Caudate nucleus (tissue), 63 donors: ENCODE measurements at places on chromosomes 1 and 21.

- DNase-seq: no peak
Observed at GRCh38 chr1:77347646-77348045, 65.8 kb downstream of the AK5 start.

DNA sequence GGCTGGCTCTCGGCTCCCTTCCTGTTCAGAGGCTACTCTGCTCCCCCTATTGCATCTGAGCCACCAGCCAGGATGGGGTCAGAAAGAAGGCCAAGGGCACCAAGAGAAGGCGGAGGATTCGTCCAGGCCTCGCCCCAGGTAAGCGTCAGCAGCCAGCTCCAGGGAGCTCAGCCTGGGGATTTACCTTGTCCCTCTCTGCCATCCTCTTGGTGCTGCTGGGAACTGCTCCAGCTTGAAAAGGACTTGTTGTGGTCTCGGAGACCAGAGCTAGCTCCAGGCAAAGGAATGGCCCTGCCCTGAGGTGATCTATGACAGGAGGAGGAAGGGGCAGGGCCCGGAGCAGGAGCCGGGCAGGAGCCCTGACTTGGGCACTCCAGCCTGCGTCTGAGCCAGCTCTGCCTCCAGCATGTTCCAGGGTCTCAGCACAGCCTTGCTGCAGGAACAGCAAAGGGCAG lies 113.7 kb upstream of the IFFO2 start:
- no peak for DNase-seq

GRCh38 chr1:145999321-146000024 lies 3.1 kb upstream of the TXNIP start:
- DNase-seq: no peak

- no peak for DNase-seq
Observed at GRCh38 chr21:29187944-29188343, 57.5 kb downstream of the MAP3K7CL start.

- no peak for DNase-seq
Observed at GRCh38 chr1:48499211-48499735, 27.3 kb upstream of the SPATA6 start.

GRCh38 chr1:163928069-163928468 lies 606.3 kb downstream of the NUF2 start:
- DNase-seq: no peak

GRCh38 chr1:201385299-201385891 lies 7.9 kb upstream of the TNNT2 start:
- no peak for DNase-seq

- DNase-seq: no peak
Observed at GRCh38 chr21:45267390-45267760, 20.3 kb downstream of the POFUT2 start.

DNA sequence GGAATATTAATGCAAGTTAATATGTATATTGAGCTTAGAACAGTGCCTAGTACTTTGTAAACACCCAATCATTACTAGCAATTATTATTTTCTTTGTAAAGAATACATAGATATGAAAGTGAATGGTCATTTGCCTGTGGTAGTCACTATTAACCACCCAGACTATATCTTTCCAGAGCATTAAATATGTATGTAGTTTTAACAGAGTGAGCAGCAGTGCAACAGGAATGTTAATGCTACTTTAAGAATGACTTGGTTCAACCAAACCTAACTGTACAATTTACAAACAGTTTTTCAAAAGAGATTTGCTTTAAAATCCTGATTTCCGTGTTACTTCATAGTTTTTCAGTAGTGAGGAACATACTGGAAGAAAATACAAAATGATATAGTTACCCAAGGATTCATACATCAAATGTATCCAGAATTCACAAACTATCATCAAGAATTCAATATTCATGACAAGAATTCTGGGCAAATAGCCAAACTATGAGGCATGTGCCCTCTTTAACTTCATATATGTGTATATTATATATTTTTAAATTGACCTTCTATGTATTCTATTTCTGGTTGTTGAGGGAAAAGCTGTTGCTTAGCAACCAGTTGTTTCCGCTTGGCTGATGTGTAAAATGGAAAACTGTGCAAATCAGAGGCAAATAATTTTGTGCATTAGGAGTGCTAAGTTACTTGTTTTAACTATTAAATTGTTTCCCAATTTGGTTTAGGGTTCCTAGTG lies 34.9 kb upstream of the IVNS1ABP start:
- no peak for DNase-seq

DNA sequence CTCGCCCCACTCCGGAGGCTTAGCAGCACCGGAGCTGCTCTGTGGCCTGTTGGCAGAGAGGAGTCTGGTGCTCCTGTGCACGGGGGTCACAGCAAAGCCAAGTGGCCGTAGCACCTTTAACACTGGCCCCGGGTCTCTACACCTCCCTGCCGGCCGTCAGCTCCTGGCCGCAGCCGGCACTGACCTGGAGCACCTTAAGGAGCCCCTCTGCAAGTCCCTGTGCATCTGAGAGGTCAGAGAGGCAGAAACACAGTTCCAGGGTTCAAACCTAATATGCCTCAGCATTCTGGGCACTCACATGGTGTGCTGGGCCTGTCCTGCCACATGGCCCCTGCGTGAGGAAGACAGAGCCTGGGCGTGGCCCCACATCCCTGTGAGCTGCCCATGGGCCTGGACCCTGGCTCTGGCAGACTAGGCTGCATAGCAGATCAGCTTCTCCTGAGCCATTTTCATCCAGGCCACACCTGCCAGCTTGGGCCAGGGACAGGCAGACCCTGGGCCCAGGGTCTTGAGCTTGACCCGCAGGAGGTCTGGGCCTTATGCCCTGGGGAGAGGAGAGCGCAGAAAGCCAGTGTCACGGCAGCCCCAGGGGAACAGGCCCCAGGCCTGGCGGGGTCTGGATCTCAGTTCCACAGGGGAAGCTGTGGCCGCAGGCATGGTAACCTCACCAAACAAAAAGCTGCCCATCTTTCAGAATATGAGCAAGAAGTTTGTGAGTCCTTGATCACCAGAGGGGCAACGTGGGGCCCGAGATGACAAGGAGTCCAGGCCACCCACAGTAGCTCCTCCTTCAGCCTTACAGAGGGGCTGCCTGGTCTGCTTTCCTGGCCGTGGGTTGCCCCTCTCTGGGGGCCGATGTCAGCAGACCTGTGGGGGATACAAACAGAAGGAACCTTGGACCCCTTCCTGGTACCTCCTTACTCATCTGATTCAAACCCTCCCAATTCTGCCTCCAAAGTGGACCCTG lies 146.0 kb upstream of the COL6A1 start:
- no peak for DNase-seq

GRCh38 chr1:91732291-91733107 lies 153.5 kb downstream of the TGFBR3 start:
- no peak for DNase-seq

DNA sequence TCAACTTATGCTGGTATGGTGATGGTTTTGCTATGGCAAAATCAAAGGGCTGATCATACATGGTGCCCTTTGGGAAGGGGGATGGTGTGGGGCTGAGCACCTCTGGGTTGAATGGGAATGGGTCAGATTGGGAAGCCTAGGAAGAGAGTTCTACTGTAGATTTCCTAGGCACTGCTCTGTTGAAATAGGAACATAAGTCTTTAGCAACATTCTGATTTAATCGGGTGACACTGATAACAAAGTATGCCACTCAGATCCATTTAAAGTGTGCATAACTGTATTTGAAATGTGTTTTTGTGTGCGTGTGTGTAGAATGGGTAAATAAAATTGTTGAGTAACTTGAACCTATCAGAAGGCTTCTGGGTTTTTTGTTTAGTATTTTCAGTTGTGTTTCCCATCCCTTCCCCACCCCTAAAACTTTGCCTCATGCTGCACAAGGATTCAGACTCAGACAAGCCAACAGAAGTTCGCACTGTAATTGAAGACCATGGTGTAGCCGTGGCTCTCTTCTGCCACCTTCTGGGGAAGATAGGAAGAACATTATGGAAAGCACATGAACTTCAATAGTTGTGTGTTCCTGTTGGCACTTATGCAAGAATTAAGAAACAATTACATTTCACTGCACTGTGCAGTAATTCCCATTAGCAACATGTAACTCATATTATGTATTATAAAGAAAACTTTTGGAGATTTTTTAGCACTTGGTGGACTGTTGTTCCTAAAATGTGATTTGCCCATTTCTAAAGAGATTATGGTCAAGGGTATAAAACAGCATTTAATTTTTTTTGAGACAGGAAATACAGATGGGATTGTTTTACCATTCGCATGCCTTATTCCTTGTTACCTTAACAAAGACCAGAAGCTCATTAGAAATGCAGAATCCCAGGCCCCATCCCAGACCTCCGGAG lies 10.9 kb upstream of the C4BPB start:
- peak; percentile 30 for DNase-seq

DNA sequence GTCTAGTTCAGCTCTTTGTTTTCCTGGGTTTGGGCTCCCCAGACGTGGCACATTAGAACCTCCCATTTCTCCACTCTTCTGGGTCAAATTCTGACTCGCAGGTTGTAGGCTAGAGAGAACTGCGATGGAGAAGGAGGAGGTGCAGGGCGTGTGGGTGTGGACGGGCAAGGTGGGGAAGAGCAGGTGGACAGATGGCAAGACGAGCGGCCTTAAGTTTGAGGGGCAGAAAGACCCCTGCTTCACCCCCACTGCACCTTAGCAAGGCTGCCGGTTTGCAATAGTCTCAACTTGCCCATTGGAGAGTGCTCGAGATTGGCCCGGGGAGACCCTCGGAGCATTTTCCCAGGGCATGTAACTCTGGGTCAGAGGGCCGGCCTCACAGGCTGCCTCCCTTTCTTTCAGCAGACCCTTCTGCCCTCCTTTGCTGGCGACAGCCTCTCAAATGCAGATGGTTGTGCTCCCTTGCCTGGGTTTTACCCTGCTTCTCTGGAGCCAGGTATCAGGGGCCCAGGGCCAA lies 1.7 kb downstream of the IL24 start:
- DNase-seq: no peak

DNA sequence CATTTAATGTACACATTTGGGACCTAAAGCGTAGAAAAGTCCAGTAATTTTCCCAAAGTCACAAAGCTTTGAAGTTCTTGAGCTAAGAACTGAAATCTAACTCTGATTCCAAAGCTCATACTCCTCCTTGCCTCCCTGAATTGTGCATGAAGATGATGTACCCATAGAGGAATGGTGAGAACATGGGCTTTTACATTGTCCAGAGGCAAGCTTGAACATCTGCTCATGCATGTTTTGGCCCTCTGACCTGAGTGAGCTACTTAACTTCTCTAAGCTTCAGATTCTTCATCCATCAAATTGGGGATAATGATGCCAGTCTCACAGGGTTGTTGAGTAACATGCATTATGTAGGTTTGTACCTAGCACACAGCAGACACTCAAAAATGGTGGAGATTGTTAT lies 258.4 kb upstream of the HOOK1 start:
- DNase-seq: no peak

DNA sequence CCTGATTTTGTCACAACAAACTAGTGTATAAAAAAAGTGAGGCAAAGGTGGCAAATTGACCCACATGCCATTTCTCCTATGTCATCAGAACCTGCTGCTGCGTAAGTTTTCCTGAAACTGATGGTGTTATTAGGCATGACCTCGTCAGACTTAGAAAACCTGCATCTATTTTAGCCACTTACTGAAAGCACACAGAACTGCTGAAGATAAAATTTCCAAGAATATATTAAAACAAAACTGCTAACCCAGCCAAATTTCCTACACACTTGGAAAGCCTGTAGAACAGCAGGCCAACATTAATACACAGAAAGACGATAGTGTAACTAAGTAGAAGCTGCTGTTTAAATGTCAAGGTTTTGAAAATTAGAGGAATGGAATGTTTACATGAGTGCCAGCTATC lies 674.5 kb upstream of the CXADR start:
- no peak for DNase-seq

- DNase-seq: no peak
Observed at GRCh38 chr1:91585982-91586381, 85.3 kb downstream of the CDC7 start.

DNA sequence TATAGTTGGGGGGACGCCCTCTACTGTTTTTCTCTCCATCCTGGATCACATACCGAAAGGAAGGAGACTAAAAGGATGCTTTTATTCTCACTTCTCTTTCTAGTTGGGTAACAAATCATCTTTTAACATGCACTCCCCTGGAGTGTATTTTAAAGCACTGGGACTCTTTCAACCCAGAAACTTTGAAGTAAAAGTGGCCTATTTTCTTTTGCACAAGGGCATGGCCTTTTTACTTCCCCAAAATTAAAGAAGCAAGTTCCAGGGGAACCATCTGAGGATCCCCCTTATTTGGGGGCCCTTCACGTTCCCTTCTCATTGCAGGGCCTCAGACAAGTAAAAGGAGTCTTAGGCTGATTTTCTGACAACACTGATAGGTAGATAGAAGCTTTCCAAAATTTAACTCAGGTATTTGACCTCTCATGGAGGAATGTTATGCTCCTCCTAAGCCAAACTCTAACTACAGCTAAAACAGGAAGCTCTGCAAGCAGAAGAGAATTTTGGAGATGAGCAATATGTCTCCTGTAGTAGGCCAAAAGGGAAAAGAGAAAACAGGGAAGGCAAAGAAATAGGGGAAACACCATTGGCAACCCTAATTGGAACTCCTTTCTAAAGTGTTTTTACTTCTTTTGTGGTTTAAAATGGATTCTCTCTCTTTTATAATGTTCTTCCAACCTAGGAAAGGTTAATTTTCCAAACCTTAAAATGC lies 8.9 kb upstream of the CD46 start:
- no peak for DNase-seq

DNA sequence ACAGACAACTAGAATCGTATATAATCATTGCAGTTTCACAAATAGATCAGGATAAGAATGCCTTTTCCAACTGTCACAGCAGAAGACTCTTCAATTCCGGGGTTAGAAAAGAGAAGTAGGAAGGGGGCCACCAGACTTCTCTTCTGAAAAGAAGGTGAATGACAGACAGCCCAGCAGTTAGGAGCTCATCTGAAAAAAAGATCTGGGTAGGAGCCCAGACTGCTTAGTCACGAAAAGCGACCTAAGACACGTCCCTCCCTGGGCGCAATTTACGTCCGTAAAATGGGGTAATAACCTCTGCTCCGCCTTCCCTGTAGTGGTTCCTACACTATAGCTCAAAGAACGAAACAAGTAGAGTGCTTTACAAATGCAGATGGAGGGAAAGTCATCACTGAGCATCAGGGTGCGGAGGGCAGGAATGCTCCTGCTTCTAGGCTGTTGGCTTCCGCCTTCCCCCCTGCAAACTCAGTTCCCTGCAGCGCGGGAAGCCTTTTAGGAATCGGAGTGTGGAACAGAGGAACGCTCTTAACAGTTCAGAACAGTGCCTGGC lies 582 bp downstream of the ORC1 start:
- DNase-seq: no peak

- no peak for DNase-seq
Observed at GRCh38 chr1:10613861-10614260, 139.1 kb downstream of the PEX14 start.
